ENCODE measurements at places on chromosomes 3 and 15.

GRCh38 chr15:92033723-92034122 lies 180.2 kb downstream of the SLCO3A1 start:
- no peak for DNase-seq

DNA sequence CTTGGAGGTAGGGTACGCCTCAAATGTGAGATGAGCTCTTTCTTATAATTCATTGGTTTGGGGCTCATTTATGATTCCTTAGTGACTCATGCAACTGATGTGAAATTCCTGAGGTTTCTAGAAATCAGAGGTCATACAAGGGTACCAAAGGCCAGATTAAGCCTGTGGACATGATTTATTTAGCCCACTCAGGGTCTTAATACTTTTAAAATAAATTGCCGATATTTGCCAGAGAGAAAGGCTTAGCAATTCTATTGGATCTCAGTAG lies 289.0 kb downstream of the NEK10 start:
- no peak for DNase-seq

GRCh38 chr3:110414855-110415254 lies 656.8 kb upstream of the NECTIN3 start:
- DNase-seq: peak; percentile 41

DNA sequence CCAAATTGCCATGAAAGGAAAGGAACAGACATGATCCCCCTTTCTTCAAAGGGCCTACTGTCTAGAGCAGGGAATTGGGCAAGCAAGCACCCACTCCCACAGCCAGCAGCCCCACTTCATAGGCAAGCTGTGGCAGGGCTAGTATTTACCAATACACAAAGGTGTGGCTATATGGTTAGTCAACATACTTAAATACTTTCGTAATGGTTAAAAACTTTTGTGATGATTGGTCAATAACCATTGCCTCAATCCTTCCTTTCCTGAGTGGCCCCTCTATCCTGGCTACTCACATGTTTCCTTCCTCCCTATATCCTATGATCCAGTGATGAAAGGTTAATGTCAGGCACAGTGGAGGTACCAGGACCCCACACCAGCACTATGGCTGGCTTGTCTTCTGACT lies 30.1 kb upstream of the ARL8B start:
- no peak for DNase-seq

DNA sequence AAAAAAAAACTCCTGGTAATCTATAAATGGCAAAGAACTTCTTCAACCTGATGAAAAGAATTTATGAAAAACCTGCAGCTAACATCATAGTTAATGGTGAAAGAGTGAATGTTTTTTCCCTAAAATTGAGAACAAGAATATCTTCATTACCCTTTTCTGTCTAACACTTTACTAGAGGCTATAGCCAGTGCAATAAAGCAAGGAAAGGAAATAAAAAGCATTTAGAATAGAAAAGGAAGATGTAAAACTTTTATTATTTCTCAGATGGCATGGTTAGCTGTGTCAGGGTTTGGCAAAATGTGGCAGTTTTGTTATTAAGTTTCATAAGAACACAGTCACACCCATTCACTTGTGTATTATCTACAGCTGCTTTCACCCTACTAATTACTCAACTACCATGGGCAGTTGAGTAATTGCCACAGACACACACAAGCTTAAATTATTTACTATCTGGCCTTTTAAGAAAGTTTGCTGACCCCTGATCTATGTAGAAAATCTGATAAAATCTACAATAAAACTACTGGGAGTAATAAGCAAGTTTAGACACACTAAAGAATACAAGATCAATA lies 465.1 kb downstream of the MAGI1 start:
- no peak for DNase-seq

GRCh38 chr15:93129702-93130488 lies 40.9 kb upstream of the RGMA start:
- no peak for DNase-seq

GRCh38 chr3:172868582-172869200 lies 118.2 kb downstream of the ECT2 start:
- no peak for DNase-seq

GRCh38 chr3:65889707-65890099 lies 149.0 kb downstream of the MAGI1 start:
- no peak for DNase-seq

DNA sequence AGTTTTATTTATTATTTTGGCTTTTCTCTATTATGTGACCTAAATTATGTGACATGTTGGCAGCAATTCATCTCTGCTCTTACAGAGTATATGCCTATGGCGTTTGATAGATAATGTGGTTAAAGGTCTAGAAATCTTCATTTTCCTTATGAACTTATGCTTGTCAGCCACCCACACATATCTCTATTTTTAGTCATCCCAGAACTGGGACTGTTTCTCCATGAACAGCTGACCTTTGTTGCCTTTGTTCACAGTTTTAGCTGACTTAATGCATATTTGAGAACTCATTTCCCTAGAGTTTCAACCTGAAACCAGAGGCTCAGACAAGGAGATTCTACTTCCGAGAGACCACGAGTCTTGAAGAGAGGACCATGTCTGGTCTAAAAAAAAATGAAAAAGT lies 176.5 kb downstream of the RAP2B start:
- peak; percentile 28 for DNase-seq

GRCh38 chr3:108295421-108296175 lies 750 bp upstream of the HHLA2 start:
- DNase-seq: no peak

- no peak for DNase-seq
These were observed 16.5 kb upstream of the KCNMB2 start for GRCh38 chr3:178519701-178520100.

DNA sequence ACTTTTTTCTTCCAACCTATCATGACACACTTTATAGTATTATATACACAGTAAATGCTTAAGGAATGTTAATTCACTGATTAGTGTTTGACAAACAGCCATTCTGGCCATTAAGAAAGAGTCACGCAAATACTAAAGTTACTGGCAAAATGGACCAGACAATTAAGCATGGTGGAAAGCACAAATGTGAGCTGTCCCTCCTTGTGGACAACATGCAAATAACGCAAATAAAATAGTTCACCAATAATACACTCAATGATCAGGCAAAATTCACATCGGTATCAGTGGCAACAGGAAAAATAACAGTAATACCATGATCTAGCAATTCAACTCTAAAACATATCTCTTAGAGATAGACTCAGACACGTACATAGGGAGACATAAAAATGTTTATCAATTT lies 71.7 kb downstream of the NEDD4 start:
- no peak for DNase-seq

DNA sequence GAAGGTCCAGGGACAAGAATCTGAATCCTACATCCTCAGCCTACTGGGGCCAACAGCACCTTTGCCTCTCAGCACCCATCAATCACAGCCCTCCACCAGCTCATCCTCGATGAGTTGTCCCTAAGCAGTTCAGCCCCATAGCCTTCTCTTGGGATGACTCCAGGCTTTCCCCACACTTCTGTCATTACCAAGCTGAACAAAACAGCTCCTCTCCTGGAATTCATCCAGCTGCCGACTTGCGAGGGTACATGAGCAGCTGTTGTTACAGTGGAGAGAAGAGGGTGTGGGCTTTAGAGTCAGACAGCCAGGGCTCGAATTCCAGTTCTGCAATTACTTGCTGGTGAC lies 69.0 kb upstream of the THBS1 start:
- no peak for DNase-seq
